ENCODE measurements at places on chromosomes 2 and 18.

DNA sequence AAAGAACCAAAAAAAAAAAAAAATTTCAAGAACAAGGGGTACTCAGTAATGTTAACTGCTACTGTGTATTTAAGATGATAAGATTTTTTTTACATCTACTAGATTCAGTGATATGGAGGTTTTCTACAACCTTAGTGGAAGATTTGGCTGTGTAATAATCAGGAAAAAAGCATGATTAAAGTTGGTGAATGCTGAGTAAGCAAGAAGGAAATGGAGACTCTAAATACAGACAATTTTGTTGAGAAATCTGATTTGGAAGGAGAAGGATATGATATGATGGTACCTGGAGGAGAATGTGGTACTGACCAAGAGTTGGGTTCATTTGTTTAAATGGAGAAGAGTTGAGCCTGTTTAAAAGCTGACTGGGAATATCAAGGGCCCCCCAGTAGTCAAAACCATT is 125.1 kb downstream of the WDPCP start:
- no peak for DNase-seq

DNA sequence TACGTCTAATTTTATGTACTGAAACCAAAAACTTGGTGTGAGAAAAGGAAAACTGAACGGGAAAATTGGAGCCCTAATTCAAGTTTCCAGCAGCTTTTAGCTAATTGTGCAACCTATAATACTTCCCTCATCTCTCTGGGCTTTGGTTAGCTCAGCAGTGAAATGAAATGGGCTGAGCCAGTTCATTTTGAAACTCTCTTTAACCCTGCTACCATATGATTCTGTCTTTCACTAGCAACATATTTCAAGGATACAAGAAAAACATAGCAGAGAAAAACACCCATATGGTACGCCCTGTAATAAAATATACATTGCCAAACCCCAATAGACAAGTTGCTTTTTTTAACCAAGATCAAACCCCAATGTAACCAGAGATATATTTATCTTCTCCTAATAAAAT is 799 bp downstream of the SYT4 start:
- no peak for DNase-seq

- DNase-seq: no peak
Measured at GRCh38 chr2:44943031-44943692, 1.7 kb downstream of the SIX3 start.

- no peak for DNase-seq
Measured at GRCh38 chr18:63828656-63829055, 53.4 kb downstream of the SERPINB7 start.

DNA sequence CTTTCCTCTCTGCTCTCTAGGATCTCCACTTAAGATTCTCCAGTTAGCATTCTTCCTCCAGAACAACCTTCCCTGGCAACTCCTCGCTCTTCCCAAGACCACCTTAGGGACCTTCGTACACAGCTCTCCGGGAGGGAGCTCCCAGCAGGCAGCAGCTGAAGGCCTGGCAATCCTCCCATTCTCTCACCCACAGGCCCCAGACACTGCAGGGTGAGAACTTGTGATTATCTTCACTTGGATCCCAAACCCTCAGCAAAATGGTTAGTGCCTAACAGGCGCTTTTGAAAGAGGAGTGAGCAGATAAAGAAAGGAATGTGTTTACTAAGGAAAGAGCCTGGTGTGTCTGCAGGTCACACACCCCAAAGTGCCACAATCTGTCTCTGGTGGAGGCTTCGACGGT is 83.8 kb upstream of the SNTG2 start:
- DNase-seq: no peak

DNA sequence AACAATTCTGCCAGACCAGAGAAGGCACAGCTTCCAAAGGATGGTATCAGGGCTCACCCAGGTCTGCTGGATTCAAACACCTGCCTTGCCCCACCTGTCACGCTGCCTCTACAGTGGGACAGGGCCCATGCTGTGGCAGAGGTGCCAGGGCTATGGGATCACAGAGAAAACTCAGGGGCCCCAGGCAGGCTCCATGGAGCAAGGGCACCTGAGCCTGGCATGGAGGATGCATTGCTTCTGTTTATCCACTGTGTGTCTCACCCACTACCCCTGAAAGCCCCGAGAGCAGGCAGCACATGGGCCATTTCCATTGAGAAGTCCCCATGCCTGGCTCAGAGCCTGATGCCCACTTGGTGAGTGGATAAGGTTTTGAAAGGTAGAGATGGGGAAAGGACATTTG is 76.0 kb downstream of the TNS1 start:
- DNase-seq: no peak

GRCh38 chr18:21571772-21572171 is 28.7 kb downstream of the ESCO1 start:
- DNase-seq: no peak

DNA sequence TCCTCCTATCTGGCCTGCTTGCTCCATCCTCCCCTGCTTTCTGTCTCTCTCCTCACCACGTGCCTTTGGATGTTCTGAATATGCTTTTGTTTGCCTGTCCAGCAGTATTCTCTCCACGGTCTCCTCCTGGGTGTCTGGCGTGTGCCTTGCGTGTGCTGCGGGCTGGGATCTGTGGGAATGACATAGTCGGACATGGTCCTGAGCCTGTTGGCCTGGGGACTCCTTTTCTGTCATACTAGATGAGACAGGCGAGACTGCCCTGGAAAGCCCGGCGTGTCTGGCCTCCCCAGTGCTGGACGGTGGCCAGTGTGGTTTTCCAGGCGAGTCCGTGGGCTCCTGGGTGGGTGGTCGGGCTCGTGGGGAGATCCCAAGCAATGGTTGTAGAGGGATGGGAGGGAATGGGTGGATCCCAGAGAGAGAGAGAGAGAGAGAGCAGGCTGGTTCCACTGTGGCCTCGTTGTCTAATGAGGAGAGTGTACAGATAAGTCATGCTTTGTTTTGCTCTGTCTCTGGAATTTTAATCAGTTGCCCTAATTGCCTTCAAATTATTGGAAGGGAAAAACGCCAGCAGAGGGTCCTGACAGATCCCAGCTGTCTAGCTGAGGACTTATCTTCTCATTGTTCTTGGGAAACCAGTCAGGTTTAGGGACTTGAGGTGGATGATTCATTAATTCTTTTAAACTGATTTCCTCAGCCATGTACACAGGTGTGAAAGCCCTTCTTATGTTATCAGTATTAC is 58.3 kb downstream of the HPCAL1 start:
- peak; percentile 27 for DNase-seq

- no peak for DNase-seq
Measured at GRCh38 chr2:30331869-30332268, 100.5 kb downstream of the LBH start.

GRCh38 chr2:240929364-240930095 is 23.4 kb downstream of the CROCC2 start:
- DNase-seq: no peak

DNA sequence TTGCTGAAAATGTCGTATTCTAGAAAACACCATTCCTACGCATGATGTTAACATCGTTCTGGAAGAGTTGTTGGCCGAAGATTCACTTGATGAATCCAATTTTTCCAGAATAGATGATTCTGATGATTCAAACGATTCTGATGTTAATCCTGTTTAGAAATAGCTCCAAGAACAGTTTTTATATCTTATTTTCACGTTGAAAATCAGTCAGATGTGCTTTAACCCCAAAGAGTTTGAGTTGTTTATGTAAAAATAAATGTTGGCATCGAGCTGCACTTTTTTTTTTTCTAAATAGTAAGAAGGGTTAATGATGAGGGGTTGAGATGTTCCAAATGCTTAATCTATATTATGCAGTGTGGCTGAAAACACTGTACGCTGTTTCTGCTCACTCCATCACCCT is 99.9 kb upstream of the LINC00305 start:
- no peak for DNase-seq

GRCh38 chr2:9556121-9556743 is 602 bp upstream of the ADAM17 start:
- DNase-seq: peak; percentile 36

DNA sequence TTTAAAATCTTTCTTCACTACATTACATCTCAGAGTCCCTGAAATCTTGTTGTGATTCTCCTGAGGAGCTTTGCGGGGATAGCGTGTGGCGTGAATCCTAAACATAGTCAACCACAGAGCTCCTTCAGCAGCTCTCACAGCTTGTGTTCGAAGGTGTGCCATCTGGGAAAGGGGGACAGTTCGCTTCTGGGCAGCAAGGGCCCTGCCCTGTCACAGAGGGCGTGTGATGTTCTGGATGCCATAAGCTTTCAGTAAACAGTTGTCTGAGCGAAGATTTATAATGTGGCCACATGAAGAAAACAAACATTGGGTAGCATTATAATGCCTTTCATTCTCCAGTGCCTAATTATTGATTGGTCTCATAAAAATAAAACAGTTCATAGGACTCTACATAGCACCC is 172.5 kb downstream of the MYO1B start:
- DNase-seq: no peak

- no peak for DNase-seq
Measured at GRCh38 chr2:199364153-199364552, 93.6 kb downstream of the SATB2 start.

DNA sequence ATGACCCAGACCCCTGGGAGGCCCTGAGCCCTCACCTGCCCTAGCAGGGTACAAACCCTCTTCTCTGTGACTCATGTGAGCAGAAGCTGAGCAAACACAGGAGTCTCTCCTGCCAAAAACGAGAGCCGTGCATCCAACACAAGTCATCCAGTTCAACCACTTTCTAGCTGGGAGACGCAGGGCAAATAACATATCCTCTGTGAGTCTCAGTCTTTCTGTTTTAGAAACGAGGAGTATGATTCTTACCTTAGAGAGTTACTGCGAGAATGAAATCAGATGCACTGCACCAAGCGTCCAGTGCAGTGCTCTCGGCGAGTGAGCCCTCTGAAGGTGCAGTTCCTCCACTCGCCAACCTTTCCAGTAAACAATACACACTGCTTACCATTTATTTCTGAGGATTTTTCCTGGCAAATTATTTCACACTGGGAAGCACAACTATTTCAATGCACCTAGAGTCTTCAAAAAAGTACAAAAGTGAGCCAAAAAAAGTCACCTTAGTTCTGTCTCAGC is 331.8 kb upstream of the MYT1L start:
- no peak for DNase-seq

GRCh38 chr18:79545736-79546171 is 133.8 kb upstream of the CTDP1 start:
- no peak for DNase-seq

DNA sequence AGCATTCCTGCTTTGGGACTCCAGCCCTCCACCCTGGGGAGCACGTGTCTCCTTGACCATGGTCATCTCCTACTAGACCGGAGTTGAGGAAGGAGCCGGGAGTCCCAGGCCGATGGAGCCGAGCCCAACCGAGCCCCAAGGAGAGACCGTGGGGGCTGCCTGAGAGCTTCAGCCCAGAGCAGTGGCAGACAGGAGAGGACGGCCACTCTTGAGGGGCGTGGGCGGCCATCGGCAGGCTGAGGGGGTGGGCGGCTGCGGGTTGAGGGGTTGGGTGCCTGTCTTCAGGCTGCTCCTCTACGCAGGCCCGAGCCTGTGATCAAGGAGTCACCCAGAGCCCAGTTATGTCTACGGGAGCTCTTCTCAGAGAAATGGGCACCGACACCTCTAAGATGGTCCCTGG is 158.7 kb downstream of the PXDN start:
- no peak for DNase-seq

- DNase-seq: no peak
Measured at GRCh38 chr2:199677881-199678280, 173.1 kb downstream of the FTCDNL1 start.

GRCh38 chr2:38619458-38620164 is 16.9 kb upstream of the HNRNPLL start:
- DNase-seq: peak; percentile 30

DNA sequence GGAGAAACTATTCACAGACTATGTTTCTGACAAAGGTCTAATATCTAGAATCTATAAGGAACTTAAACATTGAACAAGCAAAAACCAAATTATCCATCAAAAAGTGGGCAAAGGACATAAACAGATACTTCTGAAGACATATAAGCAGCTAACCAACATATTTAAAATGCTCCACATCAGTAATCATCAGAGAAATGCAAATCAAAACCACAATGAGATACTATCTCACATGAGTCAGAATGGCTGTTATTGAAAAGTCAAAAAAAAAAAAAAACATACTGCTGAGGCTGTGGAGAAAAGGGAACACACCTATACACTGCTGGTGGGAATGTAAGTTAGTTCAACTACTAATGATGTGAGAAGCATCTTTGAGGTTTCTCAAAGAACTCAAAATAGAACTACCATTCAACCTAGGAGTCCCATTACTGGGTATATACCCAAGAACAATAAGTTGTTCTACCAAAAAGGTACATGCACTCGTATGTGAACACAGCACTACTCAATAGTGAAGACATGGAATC is 220.4 kb upstream of the TFPI start:
- DNase-seq: peak; percentile 66

- DNase-seq: no peak
Measured at GRCh38 chr2:240429341-240429871, 6.1 kb upstream of the GPC1 start.

DNA sequence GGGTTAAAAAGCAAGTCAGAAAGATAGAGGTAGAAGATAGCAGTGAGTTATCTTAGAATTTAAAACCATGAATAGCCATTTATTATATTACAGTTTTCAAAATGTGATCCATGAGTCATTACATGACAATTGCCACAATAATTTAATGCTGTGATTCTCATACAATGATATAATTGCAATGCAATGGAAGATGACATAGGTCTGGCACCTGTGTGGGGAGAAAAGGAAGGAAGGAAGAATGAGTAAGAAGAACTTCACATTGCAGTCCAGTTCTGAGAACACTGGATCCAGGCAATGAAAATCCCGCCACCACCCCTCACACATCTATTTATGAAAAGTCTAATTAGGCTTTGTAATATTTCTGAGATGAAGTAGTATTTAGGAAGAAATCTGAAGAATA is 738.1 kb upstream of the LINC00305 start:
- no peak for DNase-seq

GRCh38 chr2:118678985-118679384 is 168.5 kb downstream of the EN1 start:
- DNase-seq: no peak

DNA sequence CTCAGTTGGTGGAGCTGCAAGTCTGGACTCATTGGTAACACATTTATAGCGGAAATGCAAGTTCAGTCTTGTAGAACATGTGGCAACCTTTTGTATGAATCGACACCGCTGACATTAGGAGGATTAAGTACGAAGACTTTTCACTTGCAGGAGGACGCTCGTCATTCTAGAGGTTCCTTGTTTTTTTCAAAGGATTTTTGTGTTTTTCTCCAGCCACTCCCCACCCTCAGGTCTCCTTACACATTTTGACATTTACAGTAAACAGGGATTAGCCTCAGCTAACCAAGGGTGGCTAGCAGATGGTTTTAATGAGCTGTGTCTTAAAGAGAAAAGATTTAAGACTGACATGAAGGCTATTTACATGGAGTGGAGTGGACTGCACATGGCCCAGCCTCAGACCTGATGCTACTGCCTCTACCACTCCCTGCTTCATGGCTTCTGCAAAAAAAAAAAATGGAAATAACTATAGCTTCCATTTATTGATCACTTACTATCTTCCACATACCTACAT is 173.8 kb downstream of the TRIB2 start:
- DNase-seq: no peak
